ENCODE measurements at places on chromosomes 16 and 17.
A peak's percentile ranks its signal among the peaks of the same experiment; 100 is the strongest.

DNA sequence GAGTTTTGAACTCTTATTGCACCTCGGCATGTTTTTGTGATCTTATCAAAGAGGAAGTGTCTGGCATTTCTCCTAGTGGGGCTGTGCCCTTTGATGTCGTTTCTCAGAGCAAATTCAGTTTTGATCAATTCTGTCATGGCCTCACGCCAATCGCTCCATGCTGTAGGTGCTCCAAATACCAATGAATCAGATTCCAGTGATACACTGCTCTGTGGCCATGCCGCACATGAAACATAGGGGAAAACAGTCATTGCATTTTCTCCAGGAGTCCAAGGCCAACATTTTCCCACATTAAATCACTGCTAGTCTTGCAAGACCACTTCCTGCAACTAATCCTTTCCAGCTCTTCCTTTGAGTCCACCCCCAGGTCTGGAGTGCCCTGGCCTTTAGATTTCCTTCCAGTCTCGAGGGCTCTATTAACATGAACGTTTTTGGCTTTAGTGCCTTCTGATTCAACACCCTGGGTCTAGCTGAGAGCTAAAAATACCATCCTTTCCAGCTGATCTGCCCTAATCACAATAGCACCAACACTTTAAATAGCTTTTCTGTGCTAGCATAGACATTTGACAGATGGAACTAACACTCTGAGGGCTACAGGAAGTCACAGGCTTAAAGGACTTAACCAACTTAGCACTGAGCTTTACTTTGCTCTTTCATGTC is 18.2 kb upstream of the RASL10B start:
- peaks cover 16% of the 10 kb centered on the region for H3K4me1 ChIP-seq
- no peaks in the 10 kb centered on the region for H3K27me3 ChIP-seq
- no peak overlapping the region for H3K4me3 ChIP-seq
- H3K27ac ChIP-seq = peak overlapping the region; percentile 61

GRCh38 chr17:2218426-2218825 is 85.2 kb downstream of the SMG6 start:
- H3K4me1 ChIP-seq = peaks cover 18% of the 10 kb centered on the region
- no peaks in the 10 kb centered on the region for H3K36me3 ChIP-seq
- no peak for DNase-seq
- H3K27me3 ChIP-seq = no peaks in the 10 kb centered on the region

- no peaks in the 10 kb centered on the region for H3K36me3 ChIP-seq
- H3K4me3 ChIP-seq = no peak overlapping the region
- no peaks in the 10 kb centered on the region for H3K4me1 ChIP-seq
- no peaks in the 10 kb centered on the region for H3K27me3 ChIP-seq
- DNase-seq = no peak
Observed at GRCh38 chr16:931626-932500, 38.9 kb downstream of the LMF1 start.

DNA sequence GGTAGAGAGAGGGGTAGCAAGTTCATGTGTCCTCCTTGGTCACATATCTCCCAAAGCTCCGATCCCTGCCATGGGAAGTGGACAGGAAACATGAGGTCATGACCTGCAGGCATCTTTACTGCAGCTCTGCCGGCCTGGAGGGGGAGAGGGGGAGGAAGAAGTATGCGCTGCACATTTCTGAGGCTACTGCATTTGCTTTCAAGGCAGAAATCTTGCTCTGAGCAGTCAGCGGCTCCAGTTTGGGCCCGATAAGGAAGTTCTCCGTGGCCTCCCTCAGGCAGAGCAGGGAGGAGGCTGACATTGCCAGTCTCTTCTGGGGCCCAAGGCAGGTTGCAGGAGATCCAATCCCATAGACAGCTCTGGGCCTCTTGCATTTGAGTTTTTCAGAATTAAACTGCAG is 1.5 kb upstream of the NHERF1 start:
- 0 out of 2 replicates have a peak overlapping the region, but pooled peaks have one; percentile 6 for H3K4me3 ChIP-seq
- H3K36me3 ChIP-seq = no peaks in the 10 kb centered on the region
- DNase-seq = no peak
- H3K27ac ChIP-seq = no peak overlapping the region

GRCh38 chr16:31409433-31409832 is 16.3 kb downstream of the ITGAD start:
- no peak overlapping the region for H3K4me3 ChIP-seq
- 0 out of 2 replicates have a peak, but pooled peaks cover 2% of the 10 kb centered on the region for H3K4me1 ChIP-seq
- H3K36me3 ChIP-seq = no peaks in the 10 kb centered on the region
- H3K27me3 ChIP-seq = peaks cover 51% of the 10 kb centered on the region

- H3K27me3 ChIP-seq = 0 out of 2 replicates have a peak, but pooled peaks cover 2% of the 10 kb centered on the region
- H3K4me1 ChIP-seq = peaks cover 12% of the 10 kb centered on the region
- no peaks in the 10 kb centered on the region for H3K36me3 ChIP-seq
- no peak overlapping the region for H3K27ac ChIP-seq
Observed at GRCh38 chr16:23155445-23156049, 6.3 kb upstream of the USP31 start.

- H3K4me3 ChIP-seq = no peak overlapping the region
- no peaks in the 10 kb centered on the region for H3K27me3 ChIP-seq
- no peak overlapping the region for H3K27ac ChIP-seq
- no peaks in the 10 kb centered on the region for H3K36me3 ChIP-seq
- no peak for DNase-seq
Observed at GRCh38 chr17:10251212-10251948, 53.0 kb upstream of the GAS7 start.

GRCh38 chr17:38897671-38898290 is 27.6 kb upstream of the LASP1NB start:
- no peak overlapping the region for H3K4me3 ChIP-seq
- peaks cover 28% of the 10 kb centered on the region for H3K4me1 ChIP-seq
- H3K36me3 ChIP-seq = peaks cover 72% of the 10 kb centered on the region
- no peak for DNase-seq

- no peak overlapping the region for H3K27ac ChIP-seq
- H3K36me3 ChIP-seq = no peaks in the 10 kb centered on the region
- H3K4me1 ChIP-seq = peaks cover 37% of the 10 kb centered on the region
- peaks cover 72% of the 10 kb centered on the region for H3K27me3 ChIP-seq
- H3K4me3 ChIP-seq = no peak overlapping the region
Observed at GRCh38 chr17:49574323-49574781, 1.3 kb upstream of the NXPH3 start.

DNA sequence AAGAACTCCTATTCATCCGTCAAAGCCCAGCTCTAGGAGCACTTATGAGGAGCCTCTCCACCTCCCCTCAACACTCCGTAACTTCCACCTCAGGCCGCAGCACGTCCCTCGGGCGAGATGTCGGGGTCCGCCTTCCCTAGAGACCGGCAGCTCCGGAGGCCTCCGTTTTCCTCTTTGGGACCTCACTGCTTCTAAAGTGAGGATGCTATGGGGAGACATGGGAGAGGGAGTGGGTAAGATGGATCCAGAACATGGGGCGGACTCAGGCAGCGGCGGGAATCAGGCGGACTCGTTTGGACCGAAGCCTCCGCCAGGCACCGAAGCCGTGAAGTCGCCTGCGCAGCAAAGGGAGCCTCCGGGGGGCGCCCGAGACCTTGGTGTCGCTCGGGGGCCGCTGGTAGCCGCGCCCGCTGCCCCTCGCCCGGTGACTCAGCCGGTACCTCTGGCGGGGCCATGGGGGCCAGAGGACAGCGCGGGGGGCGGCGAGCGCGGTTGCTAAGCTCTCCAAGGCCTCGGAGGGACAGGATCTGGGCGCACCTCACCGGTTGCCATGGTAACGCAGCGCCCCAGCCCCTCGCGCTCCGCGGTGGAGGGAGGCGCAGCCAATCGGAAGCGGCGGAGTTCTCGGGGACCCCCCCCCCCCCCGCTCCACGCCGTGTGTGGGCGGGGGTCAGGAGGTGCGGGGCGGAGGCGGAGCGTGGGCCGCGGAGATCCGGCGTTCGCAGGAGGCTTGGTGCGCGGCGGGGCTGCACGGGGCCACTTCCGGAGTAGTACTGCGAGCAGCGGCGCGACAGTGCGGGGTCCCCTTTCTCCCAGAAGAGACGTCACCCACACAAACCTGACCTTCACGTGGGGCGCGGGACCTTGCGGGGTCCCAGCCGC is 1.3 kb upstream of the HIC1 start:
- H3K36me3 ChIP-seq = no peaks in the 10 kb centered on the region
- H3K4me1 ChIP-seq = peaks cover 35% of the 10 kb centered on the region
- H3K27ac ChIP-seq = no peak overlapping the region

DNA sequence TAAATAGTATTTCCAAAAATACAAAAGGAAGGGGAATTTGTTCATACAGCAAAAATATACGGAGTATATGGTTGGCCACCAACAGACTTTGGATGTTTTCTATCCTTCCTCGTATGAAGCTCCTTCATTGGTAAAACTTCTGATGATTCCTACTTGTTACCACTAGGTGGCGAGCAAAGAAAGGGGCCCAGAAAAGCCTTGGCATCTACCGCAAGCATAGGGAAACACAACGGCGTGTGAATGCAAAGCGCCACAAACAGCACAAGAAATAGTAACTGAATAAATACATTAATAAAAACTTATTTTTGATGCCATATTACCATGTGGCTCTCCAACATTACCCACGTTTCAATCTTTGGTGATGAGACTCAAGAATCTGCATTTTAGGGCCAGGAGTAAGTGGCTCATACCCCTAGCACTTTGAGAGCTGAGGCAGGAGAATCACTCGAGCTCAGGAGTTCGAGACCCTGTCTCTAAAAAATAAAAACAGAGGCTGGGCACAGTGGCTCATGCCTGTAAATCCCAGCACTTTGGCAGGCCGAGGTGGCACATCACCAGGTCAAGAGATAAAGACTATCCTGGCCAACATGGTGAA is 34.5 kb downstream of the YWHAE start:
- H3K4me3 ChIP-seq = no peak overlapping the region
- no peak overlapping the region for H3K27ac ChIP-seq
- peaks cover 36% of the 10 kb centered on the region for H3K36me3 ChIP-seq
- DNase-seq = peak; percentile 70

DNA sequence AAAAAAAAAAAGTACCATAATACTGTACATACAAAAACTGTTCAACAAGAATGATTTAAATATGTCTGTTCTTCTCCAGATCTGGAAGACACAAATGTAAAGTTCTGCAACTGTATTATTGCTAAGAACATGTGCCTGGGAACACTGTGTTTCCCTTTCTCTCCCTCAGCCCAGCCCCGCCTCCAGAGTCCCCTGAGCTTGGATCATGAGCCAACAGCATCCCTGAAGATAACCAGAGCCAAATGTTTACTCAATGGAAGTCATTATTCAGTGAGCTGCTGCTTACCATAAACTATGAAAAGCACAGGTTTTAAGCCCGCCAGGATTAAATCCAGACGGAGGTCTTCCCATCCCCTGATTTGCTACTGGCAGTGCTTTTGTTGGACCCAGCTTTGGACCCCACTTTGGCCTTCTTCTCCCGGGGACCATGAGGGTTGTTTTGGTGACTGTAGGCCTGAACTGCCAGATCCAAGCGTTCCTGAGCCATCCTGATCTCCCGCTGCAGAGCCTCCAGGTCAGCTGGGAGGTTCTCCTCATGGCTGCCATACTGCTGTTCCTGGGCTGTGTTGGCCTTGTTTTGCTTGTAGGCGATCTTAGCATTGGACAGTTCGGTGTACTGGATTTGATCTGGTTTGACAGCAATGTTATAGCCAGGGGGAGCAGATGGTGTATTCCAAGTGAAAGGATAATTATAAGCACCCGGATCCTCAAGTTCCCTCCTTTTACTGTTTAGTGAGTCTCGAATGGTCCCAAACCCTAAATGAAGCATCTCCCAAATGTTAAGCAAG is 25.6 kb downstream of the GJC1 start:
- H3K27ac ChIP-seq = no peak overlapping the region
- H3K27me3 ChIP-seq = no peaks in the 10 kb centered on the region
- H3K4me3 ChIP-seq = no peak overlapping the region
- no peak for DNase-seq
- no peaks in the 10 kb centered on the region for H3K36me3 ChIP-seq

DNA sequence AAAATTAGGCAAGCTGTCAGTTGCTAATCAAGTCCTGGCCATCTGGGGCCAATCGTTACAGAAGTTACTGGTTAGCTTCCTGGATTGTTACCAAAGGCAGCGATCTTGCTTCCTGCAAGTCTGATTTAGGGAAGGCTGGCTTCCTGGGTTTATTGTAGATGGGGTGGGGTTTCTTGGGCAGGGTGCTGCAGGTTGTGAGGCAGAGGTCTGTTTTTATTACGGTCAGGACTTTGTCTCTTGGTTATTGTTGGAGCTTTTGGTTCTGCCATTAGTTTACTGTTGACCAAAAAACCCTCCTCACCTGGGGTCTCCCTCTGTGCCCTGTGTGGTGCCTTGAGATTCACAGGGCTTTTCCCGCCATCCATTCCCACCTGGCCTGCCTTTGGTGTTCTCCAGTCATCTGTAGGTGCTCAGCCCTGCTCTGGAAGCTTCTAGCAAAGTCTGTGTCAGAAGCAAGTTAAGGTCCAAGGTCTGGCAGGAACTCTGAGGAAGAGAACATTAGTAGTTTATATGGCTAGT is 36.9 kb downstream of the SLC47A1 start:
- H3K4me3 ChIP-seq = no peak overlapping the region
- H3K4me1 ChIP-seq = no peaks in the 10 kb centered on the region
- H3K27ac ChIP-seq = peak overlapping the region; percentile 2
- H3K36me3 ChIP-seq = peaks cover 6% of the 10 kb centered on the region

DNA sequence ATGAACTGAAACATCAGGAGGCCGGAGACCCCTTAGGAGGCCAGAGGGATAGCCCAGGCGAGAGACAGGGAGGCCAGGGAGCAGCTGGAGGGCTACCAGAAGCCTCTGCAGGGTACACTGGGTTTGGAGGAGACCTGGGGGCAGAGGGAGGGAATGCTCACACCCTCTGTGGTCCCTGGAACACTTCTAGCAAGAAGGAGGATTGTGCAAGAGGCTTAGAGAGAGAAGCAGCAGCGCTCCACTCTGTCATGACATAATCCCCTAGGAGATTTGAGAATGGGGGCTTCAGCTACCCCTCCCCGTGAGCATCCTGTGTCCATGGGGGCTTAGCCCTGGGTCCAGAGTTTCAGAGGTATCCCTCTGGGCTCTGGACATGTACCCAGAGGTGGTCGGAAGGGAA is 15.8 kb downstream of the GPR142 start:
- DNase-seq = no peak
- peaks cover 30% of the 10 kb centered on the region for H3K4me1 ChIP-seq
- no peaks in the 10 kb centered on the region for H3K36me3 ChIP-seq
- H3K27ac ChIP-seq = no peak overlapping the region
- peaks cover 4% of the 10 kb centered on the region for H3K27me3 ChIP-seq

- peaks cover 43% of the 10 kb centered on the region for H3K4me1 ChIP-seq
- DNase-seq = no peak
- no peaks in the 10 kb centered on the region for H3K36me3 ChIP-seq
- H3K4me3 ChIP-seq = no peak overlapping the region
- no peak overlapping the region for H3K27ac ChIP-seq
Observed at GRCh38 chr16:57537581-57538234, 1.3 kb upstream of the CCDC102A start.

DNA sequence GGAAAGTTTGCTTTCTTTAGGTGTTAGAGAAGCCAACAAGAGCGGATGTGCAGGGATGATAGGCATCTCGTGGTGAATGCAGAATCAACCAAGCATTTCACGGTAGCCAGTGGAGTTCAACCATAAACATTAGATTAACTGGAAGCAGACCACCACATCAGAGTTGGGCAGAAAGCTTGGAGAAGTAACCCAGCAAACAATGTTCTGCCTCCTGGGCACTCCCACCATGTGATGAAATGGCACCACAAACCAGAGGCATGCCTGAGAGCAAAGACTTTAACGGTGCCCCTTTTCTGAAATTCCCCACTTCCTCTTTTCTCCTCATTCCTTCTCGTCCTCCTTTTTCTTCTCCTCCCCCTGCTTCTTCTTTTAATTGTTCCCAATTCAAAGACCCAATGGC is 193.5 kb upstream of the ANKFN1 start:
- no peak overlapping the region for H3K27ac ChIP-seq
- no peak overlapping the region for H3K4me3 ChIP-seq
- no peak for DNase-seq
- no peaks in the 10 kb centered on the region for H3K4me1 ChIP-seq
- no peaks in the 10 kb centered on the region for H3K36me3 ChIP-seq
- no peaks in the 10 kb centered on the region for H3K27me3 ChIP-seq

Data from HepG2 (cell line).